ENCODE measurements at places on chromosomes 1 and 21.

GRCh38 chr1:25695090-25695770 lies 78.6 kb downstream of the MAN1C1 start:
- peak; percentile 98 for DNase-seq

- peak; percentile 84 for DNase-seq
Observed at GRCh38 chr1:208090388-208091301, 153.5 kb downstream of the PLXNA2 start.

DNA sequence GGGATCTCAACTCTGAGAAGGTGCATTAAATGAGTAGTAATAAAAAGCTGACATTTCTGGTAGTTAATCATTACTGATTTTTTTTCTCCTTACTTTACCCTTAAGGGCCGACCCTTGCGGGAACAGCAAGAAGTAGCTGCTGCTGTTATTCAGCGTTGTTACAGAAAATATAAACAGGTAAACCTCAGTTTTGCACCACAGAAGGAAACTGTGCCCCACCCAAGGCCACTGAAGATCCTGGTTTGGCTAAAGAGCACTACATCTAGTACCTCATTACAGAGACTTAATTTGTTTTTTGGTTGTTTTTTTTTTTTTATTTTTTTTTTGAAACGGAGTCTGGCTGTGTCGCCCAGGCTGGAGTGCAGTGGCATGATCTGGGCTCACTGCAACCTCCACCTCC lies 23.5 kb upstream of the VAMP3 start:
- DNase-seq, result no peak

GRCh38 chr1:62689524-62689923 lies 1.3 kb upstream of the DOCK7 start:
- DNase-seq, result peak; percentile 38
